ENCODE measurements at places on chromosomes 3 and 15.
A peak's percentile ranks its signal among the peaks of the same experiment; 100 is the strongest.

DNA sequence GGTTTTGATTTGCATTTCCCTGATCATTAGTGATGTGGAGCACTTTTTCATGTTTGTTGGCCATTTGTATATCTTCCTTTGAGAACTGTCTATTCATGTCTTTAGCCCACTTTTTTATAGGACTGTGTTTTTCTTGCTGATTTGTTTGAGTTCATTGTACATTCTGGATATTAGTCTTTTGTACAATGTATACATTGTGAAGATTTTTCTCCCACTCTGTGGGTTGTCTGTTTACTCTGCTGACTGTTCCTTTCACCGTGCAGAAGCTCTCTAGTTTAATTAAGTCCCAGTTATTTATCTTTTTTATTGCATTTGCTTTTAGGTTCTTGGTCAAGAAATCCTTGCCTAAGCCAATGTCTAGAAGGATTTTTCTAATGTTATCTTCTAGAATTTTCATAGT lies 91.1 kb upstream of the ATP11B start:
- DNase-seq, result no peak

DNA sequence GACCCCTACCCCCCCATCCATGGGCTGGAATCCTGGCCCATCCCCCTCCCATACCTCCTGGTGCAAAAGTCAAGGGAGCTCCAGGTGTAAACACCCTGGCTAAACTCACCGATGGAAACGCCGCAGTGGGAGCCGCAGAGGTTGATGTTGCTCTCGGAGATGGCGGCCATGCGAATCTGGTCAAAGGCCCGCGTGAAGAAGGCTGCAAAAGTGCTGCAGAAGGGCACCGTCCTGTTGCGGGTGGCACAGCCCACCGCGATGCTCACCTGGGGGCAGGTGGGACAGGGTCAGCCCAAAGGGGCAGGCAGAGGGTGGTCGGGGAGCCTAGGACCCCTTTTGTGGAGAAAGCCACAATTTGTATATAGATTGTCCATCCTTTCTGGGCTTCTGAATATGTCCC lies 26.7 kb downstream of the TKT start:
- DNase-seq, result no peak

GRCh38 chr15:45855907-45856579 lies 221.2 kb downstream of the SQOR start:
- DNase-seq, result no peak

GRCh38 chr15:73298522-73299245 lies 70.1 kb downstream of the HCN4 start:
- DNase-seq, result no peak

DNA sequence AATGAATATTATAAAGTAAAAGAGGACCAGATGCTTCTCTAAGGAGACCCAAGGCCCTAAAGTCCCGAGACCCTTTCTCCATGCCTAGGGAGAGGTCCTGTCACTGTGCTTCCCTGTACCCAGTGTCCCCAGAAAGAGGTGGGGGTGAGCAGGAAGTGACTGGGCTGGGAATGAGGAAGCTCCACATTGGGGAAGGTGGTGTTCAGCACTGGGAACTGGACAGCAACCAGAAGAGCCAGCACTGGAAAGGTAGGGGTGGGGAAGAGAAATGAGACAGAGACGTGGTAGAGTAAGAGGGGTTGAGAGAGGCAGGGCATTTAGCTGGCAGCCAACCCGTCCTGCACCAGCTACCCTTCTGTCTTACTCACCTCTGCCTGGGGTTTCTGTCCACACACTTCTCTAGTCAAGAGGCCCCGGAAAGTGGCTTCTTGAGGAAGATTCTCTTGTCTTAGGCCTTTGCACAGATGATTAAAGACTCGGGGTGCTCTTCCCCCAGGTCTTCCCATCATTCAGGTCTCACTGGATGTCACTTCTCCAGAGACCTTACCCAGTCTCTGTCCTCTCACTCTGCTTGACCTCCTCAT lies 12.2 kb downstream of the RRP9 start:
- no peak for DNase-seq

- no peak for DNase-seq
Measured at GRCh38 chr15:56948000-56948763, 29.7 kb downstream of the TCF12 start.

- no peak for DNase-seq
Measured at GRCh38 chr15:69757186-69757585, 304.6 kb downstream of the RPLP1 start.

- peak; percentile 53 for DNase-seq
Measured at GRCh38 chr15:48059791-48060190, 61.0 kb upstream of the SLC24A5 start.

DNA sequence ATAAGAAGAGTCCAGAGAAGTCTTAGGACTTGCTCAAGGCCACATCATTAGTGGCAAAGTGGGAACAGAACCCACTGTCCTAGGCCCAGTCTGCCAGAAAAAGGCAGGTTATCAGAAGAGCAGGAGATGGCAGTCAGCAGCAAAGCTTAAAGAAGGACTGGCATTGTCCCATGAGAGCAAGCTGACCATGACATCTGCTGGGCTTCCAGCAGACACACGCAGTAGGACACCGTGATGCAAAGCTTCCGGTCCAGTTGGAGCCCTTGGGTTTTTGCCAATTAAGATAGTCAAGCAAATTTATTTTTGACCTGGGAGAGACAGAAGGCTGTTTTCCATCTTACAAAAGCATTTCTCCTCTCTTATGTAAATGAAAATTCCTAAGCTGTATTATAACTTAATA lies 42.1 kb downstream of the ZBTB38 start:
- DNase-seq, result no peak

DNA sequence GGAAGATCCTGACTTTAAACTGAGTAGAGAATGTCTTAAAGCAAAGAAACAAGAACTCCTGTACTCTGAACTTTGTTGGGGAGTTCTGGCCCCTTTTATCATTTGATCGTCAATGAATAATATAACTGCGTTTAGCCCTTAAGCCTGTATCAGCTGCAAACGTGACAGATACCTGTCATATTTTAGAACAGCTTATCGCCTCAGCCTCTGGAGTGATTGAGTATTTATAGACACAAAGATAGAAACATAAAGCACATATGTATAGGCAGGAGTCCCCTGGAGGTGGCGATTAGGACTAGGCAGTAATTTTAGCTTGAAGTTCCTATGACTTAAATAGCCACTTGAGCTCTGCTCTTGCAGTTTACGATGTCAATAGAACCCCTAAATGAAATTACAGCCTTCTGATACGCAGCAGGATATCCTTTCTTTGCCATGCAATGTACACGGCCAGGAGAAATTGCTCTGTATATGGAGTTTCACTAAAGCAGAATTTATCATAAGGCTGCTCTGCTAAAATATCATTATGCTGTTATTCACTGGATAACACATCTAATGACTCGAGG lies 321.8 kb downstream of the TIGIT start:
- no peak for DNase-seq

- no peak for DNase-seq
Measured at GRCh38 chr3:109191421-109191820, 54.9 kb downstream of the C3orf85 start.

Data from amygdala (tissue), 56 donors.